ENCODE measurements at places on chromosomes 12 and 14.

- peak; percentile 11 for DNase-seq
Observed at GRCh38 chr12:32087306-32087705, 19.3 kb upstream of the BICD1 start.

DNA sequence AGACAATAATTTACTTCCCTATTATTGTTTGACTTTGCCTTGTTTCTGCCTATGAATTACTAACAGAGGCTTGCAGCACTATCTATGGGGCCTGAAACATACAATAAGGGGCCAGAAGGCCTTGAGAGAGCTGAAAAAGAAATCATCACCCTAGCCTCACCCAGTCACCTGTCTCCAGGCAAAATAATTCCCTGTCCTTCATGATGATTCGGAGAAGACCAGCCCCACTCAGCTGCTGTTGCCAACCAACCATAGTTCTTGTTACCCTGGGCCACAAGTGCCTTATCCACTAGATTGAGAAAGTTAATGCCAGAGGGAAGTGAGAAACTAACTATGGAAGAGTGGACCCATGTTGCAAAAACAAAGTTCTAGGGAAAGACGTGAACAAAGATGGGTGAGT, 97.1 kb downstream of the ARF6 start:
- no peak for DNase-seq

GRCh38 chr14:94473666-94474410, 2.2 kb downstream of the SERPINA9 start:
- DNase-seq: no peak

GRCh38 chr14:34853041-34853440, 22.1 kb downstream of the BAZ1A start:
- no peak for DNase-seq

Measured in OCI-LY7 (cell line).